ENCODE measurements at places on chromosomes 3 and 15. TPM values are rescaled to one million over a fixed set of nuclear protein-coding genes. Genes with fewer than 3 reads are reported as not detected.

DNA sequence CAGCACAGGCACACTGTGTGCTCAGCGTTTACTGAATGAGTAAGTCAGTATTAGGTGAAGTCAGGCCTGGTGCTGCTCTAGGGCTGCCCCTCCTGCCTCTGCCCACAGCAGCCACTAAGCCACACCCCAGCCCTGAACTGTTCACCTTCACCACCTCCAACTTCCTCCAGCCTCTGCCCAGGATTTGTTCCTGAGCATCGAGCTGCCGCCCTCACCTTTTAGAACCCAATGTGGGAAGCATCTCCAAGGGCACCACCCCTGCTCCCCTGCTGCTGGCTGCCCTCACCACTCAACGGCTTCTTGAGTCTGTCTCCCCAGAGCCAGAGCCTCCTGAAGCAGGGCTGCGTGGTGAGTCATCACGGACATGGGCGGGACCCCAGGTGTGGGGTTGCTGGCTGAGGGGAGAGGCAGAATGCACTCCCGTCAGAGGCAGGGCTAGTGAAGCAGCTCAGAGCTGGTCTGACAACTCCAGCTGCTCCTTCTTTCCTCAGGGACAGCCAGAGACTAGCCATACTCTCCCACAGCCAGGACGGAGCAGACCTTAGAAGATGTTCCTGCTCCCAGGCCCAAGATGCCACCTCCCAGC lies 5.8 kb downstream of the HYAL2 start:
- peak; percentile 88 for DNase-seq

DNA sequence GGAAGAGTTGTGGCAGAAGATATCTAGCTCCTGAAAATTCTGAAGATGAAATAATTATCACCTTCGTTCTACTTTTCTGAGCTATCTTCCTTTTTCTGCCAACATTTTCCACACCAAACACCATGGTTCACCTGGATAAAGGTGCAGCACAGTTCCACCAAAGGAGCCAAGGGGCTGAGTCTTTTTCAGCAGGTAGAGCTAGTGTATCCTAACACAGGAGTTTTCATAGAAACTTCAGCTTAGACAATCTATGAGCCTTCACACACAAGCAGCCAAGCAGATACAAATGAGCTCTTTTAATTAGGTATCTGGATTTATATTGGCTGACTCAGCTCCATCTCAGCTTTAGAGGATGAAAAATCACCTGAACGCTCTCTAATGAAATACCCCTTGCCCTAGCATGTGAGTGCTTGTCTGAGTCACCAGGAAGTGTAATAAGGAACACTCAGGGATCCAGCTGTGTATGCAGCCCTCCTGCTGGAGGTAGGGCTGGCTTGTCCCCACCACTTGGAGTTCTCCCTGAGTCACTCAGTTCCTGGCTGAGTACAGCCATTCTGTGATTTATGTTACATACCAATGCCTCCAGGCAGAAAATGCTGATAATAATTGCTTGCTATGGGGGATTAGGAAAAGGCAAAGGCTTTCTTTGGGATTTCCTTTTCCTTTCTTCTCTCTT lies 385.7 kb downstream of the LSAMP start:
- no peak for DNase-seq

- no peak for DNase-seq
Measured at GRCh38 chr3:65158023-65158422, 470.2 kb upstream of the ADAMTS9 start.

GRCh38 chr15:99432271-99433025 lies 133.3 kb upstream of the MEF2A start:
- DNase-seq, result peak; percentile 44

DNA sequence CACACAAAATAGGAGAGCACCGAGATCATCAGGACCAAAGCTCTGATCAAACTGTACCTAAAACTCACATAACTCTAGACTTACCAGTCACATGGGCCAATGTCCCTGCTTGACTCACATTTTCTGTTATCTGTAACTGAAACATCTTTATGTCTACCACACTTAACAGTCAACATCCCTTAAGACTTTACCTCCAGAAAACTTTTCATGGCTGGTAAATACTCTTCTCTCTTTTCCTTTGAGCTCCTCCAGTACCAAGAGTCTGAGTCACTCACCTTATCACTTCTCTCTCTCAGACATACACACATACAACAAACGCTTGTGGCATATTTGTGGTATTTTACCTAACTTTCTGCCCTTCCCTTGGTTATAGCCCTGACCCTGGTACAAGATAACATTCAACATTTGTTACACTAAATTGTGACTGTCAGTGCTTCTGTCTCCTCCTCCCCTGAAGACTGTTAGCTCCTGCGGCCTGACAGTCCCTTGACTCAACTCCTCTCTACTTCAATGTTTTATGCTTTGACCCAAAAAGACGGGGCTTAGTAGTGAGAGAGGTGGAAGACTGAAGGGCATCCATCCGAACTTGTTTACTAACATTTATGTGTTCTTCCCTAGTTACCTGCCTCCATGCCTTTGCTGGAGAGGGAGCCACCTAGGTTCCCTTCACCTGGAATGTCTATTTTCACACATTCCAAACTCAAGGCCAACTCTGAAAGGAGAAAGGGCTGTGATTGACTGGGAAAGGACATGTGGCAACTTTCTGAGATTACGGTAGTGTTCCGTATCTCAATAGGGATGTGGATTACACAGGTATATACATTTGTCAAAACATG lies 3.7 kb upstream of the EFHB start:
- DNase-seq, result no peak

- DNase-seq, result no peak
Measured at GRCh38 chr3:15924914-15925313, 127.1 kb upstream of the ANKRD28 start.

- no peak for DNase-seq
Measured at GRCh38 chr3:177890359-177890683, 645.9 kb upstream of the KCNMB2 start.

DNA sequence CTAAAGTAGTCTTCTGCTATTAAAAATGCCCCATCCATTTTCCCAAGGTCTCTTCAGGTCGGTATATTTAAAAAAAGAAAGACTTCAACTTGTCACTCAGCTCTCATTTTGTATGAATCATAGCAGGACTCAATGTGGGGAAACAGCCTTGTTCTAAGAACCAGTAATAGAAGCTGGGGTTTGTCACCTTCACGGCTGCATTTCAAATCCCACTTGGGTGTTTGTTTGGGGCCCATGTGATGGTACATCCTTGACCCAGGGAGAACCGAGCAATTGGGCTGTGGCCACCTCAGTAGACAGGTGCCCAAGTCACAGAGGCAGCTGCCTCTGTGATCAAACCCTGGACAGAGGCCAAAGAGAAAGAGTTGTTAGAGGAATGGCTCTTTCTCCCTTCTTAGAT lies 70.3 kb upstream of the ARL8B start:
- DNase-seq, result no peak

DNA sequence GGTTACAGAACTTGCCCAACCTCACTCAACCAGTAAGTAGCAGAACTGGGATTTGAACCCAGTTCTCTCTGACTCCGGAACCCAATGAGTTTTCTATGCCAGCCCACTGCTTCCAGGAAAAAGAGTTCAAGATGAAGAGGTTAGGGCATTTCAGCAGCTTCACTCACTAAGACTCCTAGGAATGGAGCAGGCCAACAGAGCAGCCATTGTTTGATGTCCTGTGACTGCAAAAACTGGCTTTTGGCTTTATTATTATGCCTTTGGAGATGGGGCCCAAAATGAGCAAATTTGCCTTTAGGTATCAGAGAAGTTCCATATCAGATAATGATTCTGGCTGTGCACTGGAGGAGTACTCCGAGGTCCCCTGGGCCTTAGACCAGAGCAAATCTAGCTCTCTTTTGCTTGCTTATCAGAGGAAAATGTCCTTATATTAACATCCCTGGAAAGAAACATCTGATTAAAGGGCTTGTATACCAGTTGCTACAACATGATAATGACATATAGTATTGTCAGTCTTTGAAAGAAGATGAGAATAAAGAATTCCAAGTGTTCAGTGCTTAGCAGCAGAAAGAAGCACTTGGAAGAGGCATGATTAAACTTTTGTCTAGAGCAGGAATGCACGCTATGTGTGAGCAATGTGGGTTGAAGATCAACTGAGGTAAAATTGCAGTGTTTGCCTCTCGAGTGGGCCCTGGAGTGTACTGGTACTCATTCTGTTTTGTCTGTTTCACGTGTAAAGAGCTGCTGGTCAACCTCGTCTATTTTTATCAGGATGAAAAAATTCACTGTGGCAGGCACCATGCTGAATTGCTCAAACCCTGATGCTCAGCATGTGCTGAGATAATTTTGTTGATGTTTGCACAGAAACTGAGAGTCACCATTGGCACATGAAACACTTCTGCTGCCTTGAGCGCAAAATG lies 21.8 kb upstream of the KLHL24 start:
- no peak for DNase-seq

- DNase-seq, result no peak
Measured at GRCh38 chr15:98978153-98978552, 29.4 kb downstream of the PGPEP1L start.

- peak; percentile 69 for DNase-seq
Measured at GRCh38 chr15:60396958-60397771, 621 bp downstream of the ANXA2 start.

GRCh38 chr15:41979493-41980266 lies 7.3 kb upstream of the EHD4 start:
- DNase-seq, result no peak

- DNase-seq, result peak; percentile 61
Measured at GRCh38 chr3:66037330-66037985, 1.3 kb downstream of the MAGI1 start.

DNA sequence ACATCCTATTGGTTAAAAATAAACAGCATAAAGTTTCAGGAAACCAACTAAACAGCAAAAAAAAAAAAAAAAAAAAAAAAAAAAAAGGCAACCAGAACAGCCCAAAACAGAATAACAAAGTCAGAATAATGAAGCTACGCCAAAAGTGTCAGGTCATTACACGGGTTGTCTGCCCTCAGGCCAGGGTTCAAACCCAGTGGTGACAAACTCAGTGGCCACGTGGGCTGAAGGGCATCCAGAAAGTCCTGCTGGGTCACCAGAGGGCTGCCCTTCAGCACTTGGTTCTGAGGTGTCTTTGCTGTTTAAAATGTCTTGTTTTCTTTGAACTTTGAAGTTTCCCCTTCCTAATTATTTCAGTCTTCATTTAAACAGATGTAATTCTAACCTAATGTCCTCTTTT lies 61.3 kb downstream of the CGNL1 start:
- DNase-seq, result no peak

DNA sequence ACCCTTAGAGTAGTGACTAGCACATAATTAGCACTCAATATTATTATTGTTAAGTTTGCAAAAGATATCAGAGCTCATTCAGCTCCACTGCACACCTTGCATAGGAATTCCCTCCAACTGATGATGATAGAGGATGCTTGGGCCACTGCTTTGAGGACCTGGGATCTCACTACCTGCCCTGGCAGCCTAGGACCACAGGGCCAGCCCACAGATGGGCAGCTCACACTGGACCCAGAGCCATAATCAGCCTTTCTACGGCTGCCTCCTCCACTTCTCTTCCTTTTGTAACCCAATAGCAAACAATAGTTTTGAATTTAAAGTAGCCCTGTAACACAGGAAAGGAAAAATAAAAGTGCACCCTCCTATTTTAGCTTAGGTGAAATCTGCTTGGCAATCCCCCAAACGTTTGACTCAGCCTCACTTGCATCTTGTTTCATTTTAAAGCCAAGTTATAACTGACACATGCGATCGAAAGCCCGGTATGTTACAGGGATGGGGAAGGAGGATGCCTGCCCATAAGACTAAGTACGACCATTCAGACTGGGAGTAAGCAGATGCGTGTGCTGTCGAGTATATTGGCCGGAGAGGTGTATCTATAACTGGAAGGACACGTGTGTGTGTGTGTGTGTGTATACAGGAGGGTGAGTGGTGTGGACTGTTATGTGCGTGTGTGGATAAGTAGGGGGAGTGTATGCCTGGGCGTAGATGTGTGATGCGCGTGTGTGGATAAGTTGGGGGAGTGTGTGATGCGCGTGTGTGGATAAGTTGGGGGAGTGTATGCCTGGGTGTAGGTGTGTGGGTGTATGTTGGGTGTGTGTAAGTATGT lies 65.9 kb downstream of the CPN2 start:
- DNase-seq, result no peak

GRCh38 chr3:49411535-49411967 lies 225 bp downstream of the RHOA start:
- DNase-seq, result peak; percentile 53

DNA sequence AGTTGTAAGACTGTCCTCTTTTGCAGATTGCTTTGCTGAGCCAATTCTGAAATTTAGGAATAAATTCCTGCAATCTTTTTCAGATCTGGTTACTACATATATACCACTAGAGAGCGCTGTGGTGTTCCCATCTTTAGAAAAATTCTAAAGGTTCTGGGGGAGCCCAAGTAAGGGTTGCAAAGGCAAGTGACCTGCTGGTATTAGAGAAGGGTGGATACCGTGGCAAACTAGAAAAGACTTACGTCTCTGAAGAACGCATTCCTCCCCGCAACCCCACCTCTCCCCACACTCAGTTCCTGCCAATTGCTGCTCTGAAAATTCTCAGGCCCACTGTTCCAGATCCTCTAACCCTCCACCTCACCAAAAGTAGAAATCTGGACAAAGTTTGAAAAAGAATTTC lies 48.5 kb downstream of the EFHB start:
- DNase-seq, result no peak

GRCh38 chr15:45456212-45457106 lies 66.1 kb downstream of the SLC30A4 start:
- peak; percentile 73 for DNase-seq

GRCh38 chr3:153848702-153849101 lies 272.5 kb upstream of the ARHGEF26 start:
- DNase-seq, result no peak

GRCh38 chr3:114323546-114324254 lies 29.9 kb downstream of the TIGIT start:
- DNase-seq, result no peak

GRCh38 chr3:121786485-121786884 lies 36.9 kb upstream of the GOLGB1 start:
- no peak for DNase-seq

Gene PRR20G
- not detected for total RNA-seq

Gene RTP1
- not detected for total RNA-seq

Gene DUOXA1
- total RNA-seq, result 0.80 TPM

Gene CRTC3
- 29.4 TPM for total RNA-seq

Gene PP2D1
- total RNA-seq, result not detected

Gene KLHL40
- not detected for total RNA-seq
